ENCODE measurements at places on chromosomes 16 and 17. TPM values are rescaled to one million over a fixed set of nuclear protein-coding genes. Genes with fewer than 3 reads are reported as not detected.

The NPIPB6 gene
- total RNA-seq, result 8.3 TPM

The TEX19 gene
- total RNA-seq, result 0.34 TPM

The CRISPLD2 gene
- total RNA-seq, result not detected

The PPP1R27 gene
- not detected for total RNA-seq

The DHRS7C gene
- not detected for total RNA-seq

The KRT20 gene
- total RNA-seq, result not detected

The BCAS3 gene
- total RNA-seq, result 32.6 TPM

DNA sequence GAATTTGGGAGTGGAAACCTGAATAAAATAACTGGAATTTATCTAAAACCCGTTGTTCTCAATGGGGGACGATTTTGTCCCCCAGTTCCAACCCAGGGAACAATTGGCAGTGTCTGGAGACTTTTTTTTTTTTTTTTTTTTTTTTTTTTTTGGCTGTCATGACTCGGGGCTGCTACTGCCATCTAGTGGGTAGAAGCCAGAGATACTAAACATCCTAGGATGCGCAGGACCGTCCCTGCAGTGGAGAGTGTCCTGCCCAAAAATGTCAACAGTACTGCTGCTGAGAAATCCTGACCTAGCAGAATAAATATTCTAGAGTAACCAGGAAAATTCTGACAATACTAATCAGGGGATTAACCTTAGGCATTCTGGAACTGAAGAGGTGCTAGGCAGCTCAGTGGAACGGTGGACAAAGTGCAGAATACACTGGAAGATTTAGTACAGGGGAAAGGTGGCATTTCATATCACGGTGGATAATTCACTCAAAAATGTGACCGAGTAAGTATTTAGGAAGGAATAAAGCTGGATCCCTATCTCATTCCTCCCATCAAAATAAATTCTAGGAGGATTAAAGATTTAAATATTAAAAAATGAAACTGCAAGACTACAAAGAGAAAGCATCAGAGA, 107.6 kb downstream of the SPECC1 start:
- DNase-seq, result peak; percentile 84

DNA sequence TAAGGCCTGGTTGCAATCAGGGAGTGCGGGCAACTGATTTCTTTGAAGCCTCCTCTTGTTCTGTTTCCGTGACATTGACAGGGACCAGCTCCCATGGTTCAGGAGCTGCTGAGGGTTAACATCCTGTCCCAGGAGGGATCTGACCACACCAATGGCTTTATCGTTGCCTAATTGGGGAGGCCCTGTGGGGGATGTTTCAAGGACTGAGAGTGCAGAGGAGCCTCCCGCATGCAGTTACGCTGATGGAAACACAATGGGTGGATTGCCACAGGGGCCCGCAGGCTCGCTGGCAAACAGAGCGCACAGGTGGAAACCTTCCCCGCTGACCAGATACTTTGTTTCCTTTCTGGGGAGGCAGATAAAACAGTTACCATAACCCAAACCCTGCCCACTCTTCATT, 23.8 kb upstream of the ABCC1 start:
- no peak for DNase-seq

GRCh38 chr17:7043497-7044198, at the start of gene SLC16A11:
SLC16A11 (minus strand) TSS chr17:7044092; CDS start chr17:7043513, 579 bp downstream.
- DNase-seq, result no peak

- no peak for DNase-seq
Measured at GRCh38 chr16:57003439-57004386, 14.4 kb downstream of the NLRC5 start.

- no peak for DNase-seq
Measured at GRCh38 chr17:1752425-1753262, 9.2 kb upstream of the SERPINF1 start.

DNA sequence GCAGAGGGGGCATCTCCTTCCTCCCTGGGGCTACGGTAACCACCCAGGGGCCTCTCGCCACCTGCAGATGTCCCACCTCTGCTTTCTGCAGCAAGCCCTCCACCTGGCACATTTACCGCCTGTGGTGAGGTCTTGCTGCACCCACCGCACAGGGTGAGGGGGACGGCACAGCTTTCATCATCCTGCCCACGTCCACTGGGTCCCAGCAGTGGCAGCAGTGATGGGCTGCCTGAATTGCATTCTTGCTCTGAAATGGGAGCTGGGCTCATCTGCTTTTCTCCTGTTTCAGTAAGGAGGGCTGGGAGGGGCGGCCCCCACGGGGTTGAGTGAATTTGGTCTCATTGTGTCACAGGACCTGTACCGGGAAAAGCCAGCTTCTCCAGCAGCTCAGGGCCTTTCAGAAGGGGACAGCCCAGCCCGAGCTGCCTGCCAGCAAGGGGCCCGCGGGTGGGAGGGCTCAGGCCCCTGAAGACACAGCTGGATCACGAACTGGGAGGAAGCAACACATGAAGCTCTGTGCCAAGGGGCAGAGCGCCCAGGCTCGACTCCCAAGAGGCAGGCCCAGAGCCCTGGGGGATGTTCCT, 12.7 kb downstream of the DNAAF8 start:
- DNase-seq, result no peak

GRCh38 chr16:23855010-23855409, 19.2 kb downstream of the PRKCB start:
- DNase-seq, result no peak

DNA sequence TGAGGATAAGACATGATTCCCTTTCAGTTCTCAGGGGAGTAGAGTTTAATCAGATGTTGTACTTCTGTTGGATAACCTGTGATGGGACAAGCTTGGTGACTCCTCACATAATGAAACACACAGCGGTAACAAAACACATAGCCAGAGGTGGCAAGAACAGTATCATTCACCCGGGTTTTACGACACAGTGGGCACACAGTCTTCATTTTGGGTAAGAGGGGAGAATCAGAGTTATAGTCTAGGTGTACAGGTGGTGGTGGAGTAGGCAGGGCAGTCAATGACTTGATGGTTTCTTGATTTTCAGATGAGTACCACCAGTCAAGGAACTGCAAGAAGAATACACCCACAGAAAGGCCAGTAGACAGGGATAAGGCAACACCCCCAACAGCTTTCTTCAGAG, 2.6 kb downstream of the PEX12 start:
- DNase-seq, result no peak

DNA sequence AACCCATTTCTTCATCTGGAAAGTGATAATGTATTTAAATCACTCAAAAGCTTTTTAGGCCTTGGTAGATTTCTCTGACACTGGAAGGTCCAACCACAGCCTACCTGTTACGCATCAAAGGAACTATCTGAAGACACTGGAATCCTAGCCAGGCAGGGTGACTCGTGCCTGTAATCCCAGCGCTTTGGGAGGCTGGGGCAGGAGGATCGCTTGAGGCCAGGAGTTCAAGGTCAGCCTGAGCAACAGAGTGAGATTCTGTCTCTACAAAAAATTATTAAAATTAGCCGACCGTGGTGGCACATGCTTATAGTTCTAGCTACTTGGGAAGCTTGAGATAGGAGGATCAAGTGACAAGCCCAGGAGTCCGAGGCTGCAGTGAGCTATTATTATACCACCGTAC, 18.4 kb upstream of the G6PC1 start:
- DNase-seq, result no peak

- DNase-seq, result no peak
Measured at GRCh38 chr16:51152691-51153576, 1.9 kb upstream of the SALL1 start.

- DNase-seq, result no peak
Measured at GRCh38 chr17:21330436-21331160, 45.6 kb upstream of the KCNJ12 start.

Measured in Karpas-422 (cell line).